GM04503 (cell line): ENCODE measurements at places on chromosomes 4 and X.

DNA sequence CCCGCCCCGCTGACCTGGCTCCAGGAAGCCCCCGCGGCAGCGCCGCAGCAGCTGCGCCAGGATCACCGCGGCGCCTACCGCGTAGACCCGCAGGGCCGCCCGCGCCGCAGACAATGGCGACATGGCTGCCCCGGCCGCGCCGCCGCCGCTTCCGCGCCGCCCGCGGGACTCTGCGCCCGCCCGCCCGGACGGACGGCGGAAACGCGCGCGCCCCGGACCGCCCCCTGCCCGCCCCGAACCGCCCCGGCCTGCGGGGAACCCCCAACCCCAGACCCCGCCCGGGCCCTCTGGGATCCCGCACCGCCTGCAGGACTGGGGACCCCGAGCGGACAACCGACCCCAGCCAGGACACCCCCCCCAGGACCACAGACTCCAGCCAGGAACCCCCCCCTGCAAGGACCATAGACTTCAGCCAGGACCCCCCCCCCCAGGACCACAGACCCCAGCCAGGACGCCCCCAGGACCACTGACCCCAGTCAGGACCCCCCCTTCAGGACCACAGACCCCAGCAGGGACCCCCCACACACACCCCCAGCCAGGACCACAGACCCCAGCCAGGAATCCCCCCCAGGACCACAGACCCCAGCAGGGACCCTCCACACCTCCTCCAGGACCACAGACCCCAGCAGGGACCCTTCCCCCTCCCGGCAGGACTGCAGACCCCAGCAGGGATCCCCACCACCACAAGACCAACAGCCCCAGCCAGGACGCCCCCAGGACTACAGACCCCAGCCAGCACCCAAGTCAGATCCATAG is at the start of the genes DHRSX and ZBED1:
Gene DHRSX, minus strand, starts transcription at position 174 of the 756 bp plus-strand sequence. Its CDS starts 51 bp downstream, at position 123.
Gene ZBED1, minus strand, starts transcription at position 174 of the 756 bp plus-strand sequence. CDS start 10,257 bp downstream, outside the sequence.
- DNase-seq: no peak

DNA sequence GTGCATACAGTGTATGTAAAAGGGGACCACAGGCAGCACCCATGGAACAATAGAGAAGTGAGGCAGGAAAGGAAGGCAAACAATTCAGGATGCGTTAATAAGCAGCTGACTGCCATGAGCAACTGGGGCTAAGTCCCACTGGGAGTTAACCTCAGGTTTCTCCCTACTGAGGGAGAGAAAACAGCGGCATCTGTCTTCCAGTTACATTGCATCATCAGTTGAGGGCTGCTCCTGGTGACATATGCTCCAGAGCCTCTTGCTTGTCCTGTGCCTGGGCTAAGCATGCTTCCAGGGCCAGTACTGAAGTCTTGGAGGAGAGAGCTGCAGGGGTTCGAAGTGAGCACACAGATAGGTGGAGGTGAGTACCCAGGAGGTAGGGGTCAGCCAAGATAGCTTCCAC is 24.3 kb downstream of the RAI2 start:
- DNase-seq: no peak

- no peak for DNase-seq
These were observed 440.1 kb downstream of the AFF2 start for GRCh38 chrX:148940411-148940996.

DNA sequence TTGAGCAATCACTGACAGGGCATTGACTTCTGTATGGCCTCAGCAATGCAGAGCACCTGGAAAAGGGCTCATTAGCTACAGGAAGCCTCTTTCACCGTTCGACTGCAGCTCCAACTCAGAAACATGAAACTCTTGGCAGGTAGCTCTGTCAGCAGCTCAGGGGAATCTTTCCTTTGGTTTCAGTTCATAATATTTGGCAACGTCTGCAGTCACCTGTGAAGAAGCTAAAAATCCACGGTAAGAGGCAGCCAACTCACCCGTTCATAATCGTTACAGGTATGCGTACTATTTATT is 354.9 kb downstream of the CAMK2D start:
- no peak for DNase-seq

- no peak for DNase-seq
These were observed 25.1 kb downstream of the XIAP start for GRCh38 chrX:123884809-123885408.

- DNase-seq: peak; percentile 90
These were observed 39.6 kb downstream of the CLCN3 start for GRCh38 chr4:169659716-169660670.

DNA sequence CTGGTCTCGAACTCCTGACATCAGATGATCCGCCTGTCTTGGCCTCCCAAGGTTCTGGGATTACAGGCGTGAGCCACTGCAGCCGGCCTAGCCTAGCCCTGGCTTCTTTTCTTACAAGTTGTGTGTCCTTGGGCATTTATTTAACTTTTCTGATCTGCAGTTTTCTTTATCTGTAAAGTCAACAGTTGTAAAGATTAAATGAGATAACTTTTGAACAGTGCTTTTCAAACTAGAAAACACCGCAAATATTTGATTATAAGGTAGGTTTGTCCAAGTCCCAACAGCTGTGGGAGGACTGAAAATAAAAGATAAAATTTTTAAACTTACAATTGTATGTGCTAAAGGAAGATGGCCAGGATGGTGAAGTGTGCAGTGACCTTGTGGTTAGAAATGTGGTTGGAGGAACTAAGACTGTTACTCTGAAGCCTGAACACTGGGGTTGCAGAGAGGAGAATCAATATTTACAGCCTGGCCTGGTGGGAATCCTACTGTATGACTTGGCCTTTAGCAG is 44.8 kb downstream of the GSX2 start:
- no peak for DNase-seq

DNA sequence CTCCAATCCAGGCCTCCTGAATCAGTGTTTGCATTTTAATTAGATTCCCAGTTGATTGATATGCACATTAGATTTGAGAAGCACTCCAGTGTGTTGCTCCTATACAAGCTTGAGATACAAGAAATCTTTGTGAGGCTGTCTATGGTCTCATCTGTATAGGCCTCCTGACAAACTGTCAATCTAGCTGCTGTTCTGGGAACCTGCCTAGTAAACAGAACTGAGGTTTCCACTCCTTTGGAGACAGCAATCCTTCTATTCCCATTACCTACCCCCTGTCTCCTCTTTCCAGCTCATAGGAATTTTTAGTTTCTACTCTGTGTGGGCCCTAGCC is 306.1 kb upstream of the EMCN start:
- DNase-seq: no peak
